ENCODE measurements at places on chromosomes 13 and 19.

DNA sequence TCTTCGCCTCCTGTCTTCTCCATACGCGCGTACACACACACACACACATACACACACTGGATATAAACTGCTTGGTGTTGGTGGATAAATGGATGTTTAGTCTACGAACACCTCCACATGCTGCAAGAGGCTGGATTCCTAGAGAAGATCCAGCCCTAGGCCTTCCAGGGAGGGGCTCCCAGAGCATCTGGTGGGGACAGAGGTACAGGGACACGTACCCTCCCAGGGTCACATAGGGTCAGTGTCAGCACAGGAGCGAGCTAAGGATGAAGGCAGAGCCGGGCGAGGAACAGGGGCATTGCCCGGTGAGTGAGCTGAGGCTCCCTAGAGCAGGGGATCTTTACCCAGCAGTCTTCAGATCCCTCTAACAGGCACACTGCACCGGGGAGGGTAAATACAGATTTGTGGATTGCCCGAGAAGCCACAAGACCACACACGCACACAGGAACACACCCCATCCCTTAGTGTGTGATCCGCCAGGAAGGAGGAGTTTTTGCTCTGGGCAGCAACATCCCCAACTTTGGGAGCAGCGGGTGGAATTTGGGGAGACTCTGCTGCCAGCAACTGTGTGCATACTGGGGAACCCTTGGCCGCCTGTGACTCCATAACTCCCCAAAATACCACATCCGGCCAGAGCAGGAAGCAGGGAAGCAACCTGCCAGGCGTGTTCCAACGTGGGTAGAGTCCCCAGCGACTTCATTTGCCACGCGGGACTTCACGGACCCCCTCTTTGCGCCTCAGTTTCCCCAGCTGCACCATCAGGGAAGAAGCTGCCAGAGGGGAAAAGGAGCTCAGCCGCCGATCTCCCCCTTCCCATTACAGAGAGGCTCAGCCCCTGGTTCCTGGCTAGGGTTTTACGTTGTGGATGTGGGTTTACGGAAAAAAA is 5.8 kb upstream of the TLE2 start:
- DNase-seq = no peak

DNA sequence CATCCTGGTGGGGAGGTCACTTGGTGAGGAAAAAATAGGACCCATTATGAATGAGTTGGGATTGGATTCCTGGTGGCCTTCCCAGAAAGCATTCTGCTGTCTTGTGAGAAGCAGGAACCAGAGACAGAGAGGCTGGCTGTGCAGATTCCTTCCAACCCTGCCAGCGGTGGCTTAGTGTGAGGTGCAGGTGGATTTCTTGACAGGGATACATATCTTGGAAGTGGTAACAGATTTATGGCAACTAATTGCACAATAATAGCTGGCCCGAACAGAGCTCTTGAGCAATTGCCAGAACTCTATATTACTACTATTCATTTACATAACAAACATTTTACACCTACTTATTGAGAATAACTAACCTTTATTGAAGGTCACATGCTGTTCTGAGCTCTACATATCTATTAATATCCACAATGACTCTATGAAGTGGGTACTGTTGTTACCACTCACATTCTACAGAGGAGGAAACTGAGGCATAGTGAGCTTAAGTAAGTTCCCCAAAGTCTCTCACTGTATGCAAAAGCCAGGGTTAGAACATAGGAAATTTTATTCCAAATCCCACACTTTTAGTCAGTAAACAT is 173.9 kb upstream of the SERP2 start:
- DNase-seq = no peak

GRCh38 chr19:45484273-45484945 is 12.4 kb downstream of the RTN2 start:
- DNase-seq = no peak

DNA sequence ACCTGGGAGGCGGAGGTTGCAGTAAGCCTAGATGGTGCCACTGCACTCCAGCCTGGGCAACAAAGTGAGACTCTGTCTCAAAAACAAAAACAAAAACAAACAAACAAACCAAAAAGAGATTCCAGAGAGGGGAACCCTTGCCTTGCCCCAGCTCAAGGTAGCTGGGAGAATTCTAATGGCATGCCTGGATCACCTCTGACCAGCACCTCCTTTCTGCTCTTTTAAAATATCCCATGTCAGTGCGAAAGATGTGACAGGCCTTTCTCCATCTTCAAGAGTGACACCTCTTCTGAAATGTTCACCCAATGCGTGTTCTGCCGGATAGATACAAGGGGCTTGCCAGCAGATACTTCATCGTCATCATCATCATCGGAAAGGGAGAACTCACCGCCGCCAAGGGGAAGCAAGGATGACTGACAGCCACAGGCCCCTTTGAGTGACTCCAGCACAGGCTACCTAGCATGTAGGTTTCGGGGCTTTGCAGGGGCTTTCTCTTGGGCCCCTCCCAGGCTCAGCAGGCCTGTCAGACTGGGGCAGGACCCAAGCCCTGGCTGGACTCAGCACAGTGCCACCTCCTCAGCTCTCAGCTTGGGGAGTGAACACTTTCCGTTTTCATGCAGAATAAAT is 18.9 kb upstream of the LRP3 start:
- no peak for DNase-seq

DNA sequence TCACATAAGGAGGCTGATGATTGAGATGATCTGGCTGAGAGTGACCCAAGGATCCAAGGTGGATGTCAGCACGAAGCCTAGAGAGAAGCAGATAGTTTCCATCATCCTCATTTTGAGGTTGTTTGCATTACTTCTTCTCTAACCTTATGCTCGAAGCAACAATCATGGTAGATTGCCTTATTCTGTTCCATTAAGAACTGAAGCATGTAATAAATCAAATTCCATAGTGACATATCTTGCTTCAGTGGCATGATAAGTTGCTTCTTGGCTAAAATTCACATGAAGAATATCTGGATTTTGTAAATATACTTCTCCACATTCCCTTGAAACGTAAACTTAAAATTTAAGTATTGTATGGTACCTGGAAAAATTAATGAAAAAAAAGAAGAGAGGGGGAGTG is 377.8 kb upstream of the DACH1 start:
- no peak for DNase-seq

DNA sequence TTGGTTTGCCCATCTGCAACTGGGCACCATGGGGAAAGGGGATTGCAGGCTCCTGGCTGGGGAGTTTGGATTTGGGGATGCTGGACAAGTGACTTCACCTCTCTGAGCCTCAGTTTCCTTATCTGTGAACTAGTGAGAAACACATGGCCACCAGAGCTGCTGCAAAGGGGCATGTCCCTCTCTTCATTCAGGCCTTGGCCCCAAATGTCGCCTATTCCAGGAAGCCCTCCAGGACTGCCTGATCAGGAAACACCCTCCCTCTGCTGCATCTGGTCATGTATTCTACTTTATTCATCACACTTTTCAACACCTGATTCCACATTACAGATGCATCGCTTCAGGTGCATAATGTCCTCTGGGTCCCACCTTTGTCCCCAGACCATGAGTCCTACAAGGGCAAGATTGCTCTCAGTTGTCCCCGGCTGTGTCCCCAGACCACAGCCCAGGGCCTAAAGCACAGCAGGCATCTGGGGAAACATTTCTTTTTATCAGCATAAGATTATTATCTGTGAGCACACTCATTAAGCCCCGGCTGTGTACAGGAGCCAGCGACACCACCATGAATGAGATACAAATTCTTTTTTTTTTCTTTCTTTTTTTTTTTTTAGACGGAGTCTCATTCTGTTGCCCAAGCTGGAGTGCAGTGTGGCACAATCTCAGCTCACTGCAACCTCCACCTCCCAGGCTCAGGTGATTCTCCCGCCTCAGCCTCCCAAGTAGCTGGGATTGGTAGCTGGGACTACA is 37.5 kb downstream of the ARRDC2 start:
- DNase-seq = no peak

- no peak for DNase-seq
These were observed 147.7 kb upstream of the SOX1 start for GRCh38 chr13:111919286-111919685.

DNA sequence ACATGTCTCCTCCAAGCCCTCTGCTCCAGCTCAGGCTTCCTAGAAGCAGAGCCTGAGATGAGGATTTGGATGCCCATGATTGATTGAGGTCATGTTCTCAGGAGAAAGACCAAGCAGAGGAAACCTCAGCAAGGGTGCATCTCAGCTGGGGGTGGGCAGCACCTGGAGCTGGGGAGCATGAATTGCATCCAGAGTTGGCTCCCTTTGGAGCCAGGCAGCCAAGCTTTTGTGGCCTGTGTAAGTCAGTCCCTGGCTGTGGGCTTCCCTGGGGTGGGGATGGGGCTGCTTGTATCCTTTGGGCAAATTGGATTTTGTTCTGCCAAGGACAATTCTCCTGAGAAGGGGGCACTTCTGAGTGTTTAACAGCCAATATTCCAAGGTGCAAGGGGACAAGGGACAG is 91.5 kb upstream of the WASF3 start:
- no peak for DNase-seq

DNA sequence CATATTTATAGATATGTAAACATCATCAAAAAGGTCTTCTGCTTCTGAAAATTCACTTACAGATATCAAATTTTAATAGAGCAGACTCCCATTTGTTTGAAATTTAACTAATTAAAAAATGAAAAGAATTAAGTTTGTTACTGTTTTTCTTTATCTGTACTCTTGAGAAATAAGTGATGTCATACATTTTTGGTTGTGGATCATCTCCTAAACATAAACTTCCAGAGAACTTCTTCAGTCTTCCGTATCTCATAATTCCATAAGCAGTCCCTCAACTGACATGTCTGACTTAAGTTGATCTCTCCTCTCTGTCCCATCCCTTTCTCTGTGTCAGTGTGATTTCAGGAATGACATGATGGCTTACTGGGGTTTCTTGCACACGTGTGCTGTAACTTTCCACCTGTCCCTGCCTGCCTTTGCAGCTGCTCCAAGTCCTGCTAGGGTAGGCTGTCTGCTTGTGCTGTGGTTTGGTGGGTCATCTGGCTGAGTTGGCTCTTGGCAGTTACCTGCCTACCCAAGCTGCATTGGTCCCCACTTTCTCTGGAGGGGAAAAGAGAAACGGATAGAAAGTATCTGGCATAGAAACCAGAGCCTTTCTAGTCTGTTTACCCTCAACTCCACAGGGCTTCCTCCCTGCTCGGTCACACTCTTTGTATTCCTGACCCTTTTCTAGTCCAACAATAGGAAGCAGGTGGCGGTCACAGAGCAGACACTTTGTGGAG is 127.1 kb downstream of the GGACT start:
- no peak for DNase-seq

DNA sequence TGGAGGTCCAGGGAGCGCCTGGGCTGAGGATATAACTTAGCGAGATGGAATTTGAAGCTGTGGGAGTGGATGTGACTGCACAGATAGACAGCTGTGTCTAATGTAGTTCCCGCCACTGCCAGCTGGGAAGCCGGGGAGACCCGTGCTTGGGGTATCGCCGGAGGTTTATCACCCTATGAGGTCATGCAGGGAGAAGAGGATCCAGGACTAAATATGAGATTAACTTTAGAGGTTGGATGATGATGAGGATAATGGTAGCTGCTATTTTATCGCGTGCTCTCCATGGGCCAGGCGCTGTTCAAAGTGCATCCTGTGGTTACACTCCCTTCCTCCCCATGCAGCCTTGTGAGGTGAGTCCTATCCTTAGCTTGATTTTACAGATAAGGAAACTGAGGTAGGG is 19.9 kb downstream of the SSC5D start:
- DNase-seq = no peak

- DNase-seq = no peak
These were observed 26.0 kb upstream of the GARRE1 start for GRCh38 chr19:34228347-34228746.

- no peak for DNase-seq
These were observed 83.0 kb upstream of the TM9SF2 start for GRCh38 chr13:99418103-99418842.

DNA sequence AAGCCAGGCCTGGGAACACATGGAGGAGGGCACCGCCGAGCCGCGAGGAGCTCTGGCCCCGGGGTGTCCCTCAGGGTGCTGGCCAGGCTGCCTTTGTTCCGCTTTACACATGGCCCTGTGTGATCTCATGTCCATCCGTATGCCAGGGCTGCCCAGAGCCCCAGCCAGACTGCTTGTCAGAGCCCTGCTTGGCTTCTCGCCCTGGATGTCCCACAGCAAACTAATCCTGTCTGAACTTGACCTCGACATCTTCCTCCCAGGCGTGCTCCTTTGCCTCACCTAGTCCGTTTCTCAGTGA is 14.3 kb downstream of the BCKDHA start:
- DNase-seq = no peak

- DNase-seq = no peak
These were observed 38.4 kb downstream of the GNG7 start for GRCh38 chr19:2663920-2664571.

DNA sequence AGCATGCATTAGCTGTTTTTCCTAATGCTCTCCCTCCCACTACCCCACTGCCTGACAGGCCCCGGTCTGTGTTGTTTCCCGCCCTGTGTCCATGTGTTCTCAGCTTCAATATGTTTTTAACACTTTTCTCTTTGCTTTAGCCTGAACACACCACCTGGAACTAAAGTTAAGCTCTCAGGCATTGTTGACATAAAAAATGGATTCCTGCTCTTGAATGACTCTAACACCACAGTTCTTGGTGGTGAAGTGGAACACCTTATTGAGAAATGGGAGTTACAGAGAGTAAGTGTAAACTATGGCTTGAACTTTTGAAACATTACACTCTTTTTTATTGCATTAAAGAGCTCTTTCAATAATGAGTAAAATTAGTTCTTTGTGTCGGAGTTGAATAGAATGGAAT is 70.1 kb downstream of the TDRD3 start:
- no peak for DNase-seq

Measured in non-pigmented ciliary epithelial cell (primary cell).